ENCODE measurements at places on chromosomes 5 and 9.

- no peak for DNase-seq
These were observed 39.3 kb upstream of the ORM1 start for GRCh38 chr9:114283551-114284111.

DNA sequence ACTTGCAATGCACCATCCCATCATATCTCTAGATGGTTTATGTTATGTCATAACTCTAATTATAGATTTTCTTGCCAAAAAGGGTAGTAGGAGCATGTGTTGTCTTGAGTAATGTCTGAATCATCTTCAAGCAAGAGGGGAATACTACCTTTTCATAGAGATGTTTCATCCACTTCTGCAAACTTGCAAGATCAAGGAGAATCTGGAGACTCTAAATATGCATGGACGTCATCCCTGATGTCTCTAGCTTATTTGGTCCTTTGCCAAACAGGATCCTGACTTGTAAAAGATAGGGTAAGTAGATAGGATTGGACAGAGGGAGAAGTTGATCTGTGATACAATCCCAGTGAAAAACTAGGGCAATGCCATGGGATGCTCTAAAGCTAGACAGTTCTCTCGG is 246.5 kb downstream of the DMRTA1 start:
- no peak for DNase-seq

- DNase-seq = no peak
These were observed 253.9 kb upstream of the PCSK5 start for GRCh38 chr9:75636427-75637045.

GRCh38 chr5:158797498-158797845 is 302.2 kb downstream of the EBF1 start:
- DNase-seq = no peak

GRCh38 chr9:108211411-108211955 is 644.3 kb downstream of the ACTL7B start:
- no peak for DNase-seq

DNA sequence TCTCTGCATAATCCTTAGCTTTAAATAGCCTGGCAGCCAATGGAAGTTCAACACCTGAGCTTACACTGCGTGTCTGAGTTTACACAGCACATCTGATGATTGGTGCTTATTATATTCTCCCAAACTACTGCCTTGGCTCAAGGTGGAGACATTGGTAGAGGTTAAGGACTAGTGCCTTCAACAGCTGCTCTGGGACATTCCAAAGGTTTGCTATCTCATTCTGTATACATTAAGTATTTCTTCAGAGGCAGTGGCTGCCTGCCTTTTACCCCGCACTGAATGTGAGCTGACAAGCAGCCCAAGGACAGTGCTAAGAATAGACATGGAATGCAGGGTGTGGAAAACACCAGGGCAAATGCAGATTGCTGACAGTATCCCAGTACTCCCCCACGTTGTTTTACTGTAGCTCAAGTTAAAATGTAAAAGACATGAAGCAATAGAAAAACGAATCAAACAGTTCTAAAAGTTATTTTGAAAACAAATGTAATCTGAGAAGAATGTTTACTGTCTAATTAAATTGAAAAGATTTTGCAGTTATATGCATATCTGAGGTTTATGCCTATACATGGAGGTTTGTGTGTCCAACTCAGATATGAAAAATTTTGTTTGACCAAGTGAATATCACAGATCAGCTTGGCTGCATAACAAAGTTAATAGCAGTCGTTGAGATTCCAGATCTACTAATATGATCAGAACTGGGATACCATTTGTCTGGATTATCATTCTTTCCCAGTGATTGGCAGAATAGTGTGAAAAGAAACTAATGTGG is 1.8 kb downstream of the HSPB3 start:
- no peak for DNase-seq

- no peak for DNase-seq
These were observed 380.3 kb upstream of the TNC start for GRCh38 chr9:115498303-115498702.

GRCh38 chr5:31531888-31532547 is at the start of the genes C5orf22 and DROSHA:
C5orf22 (plus strand) TSS chr5:31532301; CDS start chr5:31532393, 92 bp downstream.
DROSHA (minus strand) TSS chr5:31532093; CDS start chr5:31529059, 3,034 bp downstream.
- peak; percentile 84 for DNase-seq

DNA sequence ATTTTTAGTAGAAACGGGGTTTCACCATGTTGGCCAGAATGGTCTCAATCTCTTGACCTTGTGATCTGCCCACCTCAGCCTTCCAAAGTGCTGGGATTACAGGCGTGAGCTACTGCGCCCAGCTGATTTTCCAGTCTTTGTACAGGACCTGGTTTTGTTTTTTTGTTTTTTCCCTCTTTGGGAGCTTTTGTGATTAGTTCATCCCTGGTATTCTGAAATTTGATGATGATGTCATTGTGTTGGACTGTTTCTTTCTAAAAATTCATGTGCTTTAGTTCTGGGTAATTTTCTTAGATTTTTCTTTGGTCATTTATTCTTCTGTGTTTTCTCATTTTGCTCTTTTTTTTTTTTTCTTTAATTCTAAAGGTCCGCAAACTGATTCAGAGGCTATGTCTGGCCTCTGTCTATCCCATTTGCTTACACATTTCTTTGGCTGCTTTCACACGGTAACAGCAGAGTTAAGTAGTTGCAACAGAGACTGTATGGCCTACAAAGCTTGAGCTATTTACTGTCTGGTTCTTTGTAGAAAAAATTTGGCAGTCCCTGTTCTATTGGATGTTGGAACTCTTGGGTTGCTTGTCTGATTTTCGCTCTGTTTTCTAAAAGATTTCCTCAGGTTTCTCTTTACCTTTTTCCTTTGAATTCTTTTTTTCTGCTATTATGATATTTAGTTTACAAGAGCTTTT is 24.8 kb downstream of the STX17 start:
- DNase-seq = no peak

DNA sequence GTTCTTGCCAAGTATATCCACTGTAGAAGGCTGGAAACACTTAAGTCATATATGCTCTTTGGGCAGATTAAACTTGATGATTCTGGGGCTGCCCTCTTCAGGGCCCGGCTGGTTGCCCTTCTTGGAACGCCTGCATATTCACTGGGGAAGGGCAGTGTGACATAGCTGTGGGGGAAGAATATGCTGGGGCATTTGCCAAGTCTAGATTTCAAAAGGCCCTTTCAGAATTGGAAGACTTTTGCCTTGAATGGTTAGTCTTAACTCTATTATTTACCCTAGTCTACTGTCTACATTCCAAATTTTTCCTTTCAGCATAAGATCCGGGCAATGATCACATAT is 161.2 kb upstream of the PITX1 start:
- no peak for DNase-seq

DNA sequence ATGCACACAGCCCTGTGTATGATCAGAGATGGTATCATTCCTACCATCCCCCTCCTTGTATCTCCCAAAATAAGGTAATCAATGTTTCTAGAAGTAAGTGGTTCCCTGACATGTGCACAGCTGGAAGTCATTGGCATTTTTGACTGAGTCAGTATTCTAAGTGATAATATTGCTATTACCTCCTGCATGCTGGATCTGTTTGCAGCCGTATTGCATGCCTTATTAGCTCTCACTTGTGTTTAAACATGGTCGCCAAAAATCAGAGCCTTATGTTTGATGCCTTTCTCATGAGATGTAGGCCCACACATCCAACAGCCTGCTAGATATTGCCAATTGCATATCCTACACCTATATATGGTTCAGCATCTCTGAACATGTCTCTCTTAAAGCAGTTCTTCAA is 254.3 kb downstream of the CDH12 start:
- no peak for DNase-seq

- DNase-seq = peak; percentile 46
These were observed 18.2 kb downstream of the S100Z start for GRCh38 chr5:76867827-76868693.

DNA sequence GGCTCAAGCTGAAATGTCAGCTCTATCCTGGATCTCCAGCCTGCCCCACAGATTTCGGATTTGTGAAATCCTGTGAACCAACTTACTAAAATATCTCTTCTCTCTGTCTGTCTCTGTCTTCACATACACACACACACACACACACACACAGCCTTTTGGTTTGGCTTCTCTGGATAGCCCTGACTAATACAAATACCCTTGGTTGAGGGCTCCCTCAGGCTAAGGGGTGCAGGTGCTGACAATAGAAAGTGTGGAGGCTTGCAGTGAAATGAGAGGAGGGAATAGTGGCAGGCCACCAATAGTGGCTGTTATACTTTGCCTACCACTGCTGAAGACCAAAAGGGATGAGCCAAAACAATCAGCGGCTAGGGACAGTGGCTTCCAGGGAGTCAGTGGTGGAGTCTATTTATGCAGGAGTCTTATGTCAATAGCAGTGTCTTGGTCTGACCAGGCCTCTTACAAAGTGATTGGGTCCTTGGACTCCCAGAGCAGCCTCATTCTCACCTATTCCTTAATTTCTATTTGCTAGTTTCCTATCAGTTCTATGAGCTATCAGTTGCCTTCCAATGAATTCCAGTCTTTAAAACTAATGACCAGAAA is 93.2 kb upstream of the GAS1 start:
- DNase-seq = no peak

- DNase-seq = no peak
These were observed 485.9 kb downstream of the CAAP1 start for GRCh38 chr9:26406676-26407075.

- DNase-seq = no peak
These were observed 90.7 kb downstream of the PTCH1 start for GRCh38 chr9:95425910-95426551.

DNA sequence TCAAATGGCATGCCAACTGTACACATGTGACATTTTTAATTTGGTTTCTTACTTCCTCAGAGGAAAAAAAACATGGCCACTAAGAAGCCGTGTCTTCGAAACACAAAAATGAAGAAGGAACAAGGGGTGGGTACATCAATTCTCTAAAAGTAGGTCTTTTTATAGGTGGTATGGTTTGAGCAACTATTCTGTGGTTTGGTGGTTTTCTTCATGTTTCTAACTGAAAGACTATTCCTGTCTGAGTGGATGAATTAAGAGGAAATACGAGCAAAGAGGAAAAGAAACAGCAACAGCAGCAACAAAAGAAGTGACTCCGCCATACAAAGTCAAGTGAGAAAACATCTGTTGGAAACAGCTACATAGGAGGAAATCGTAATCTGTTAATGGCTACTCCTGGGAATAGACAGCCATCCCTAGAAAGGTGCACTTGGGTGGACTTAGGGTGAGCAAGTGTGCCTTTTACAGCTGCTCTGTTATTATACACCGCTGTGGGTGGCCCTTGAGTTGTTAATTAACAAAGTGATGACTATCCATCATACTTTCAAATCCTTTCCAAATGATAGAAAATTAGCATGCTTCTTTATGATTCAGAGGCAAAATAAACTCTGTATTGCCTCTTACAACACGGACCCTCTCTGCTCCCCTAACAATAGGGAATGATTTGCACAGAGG is 575.8 kb downstream of the TLE1 start:
- DNase-seq = no peak

DNA sequence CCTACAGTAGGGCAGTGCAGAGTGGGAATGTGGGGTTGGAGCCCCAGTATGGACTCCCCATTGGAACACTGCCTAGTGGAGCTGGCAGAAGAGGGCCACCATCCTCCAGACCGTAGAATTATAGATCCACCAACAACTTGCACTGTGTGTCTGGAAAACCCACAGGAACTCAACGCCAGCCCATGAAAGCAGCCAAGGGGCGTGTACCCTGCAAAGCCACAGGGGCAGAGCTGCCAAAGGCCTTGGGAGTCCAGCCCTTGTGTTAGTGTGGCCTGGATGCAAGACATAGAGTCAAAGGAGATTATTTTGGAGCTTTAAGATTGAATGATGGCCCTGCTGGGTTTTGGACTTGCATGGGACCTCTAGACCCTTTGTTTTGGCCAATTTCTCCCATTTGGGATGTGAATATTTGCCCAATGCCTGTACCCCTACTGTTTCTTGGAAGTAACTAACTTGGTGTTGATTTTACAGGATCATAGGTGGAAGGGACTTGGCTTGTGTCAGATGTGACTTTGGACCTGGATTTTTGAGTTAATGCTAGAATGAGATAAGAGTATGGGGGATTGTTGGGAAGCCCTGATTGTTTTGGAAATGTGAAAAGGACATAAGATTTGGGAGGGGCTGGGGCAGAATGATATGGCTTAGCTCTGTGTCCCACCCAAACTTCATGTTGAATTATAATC is 266.8 kb downstream of the SEMA5A start:
- no peak for DNase-seq

DNA sequence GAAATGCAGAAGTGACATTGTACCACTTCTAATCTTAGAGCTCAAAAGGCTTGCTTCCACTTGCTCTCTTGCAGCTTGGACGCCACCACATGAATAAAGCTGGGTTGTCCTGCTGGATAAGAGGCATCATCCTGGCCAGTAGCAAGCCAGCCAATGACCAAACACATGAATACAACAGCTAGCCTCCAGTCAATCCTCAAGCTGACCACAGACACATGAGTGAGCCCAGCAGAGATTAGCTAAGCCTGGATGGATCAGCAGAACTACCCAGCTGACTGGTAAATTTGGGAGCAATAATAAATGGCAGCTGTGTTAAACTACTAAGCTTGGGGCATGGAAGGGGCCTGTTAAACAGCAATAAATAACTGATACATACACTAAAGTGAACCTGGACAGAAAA is 121.1 kb upstream of the SLC12A2 start:
- DNase-seq = no peak
